WTC11 (cell line): ENCODE measurements at places on chromosomes 7 and 10.
A peak's percentile ranks its signal among the peaks of the same experiment; 100 is the strongest.

DNA sequence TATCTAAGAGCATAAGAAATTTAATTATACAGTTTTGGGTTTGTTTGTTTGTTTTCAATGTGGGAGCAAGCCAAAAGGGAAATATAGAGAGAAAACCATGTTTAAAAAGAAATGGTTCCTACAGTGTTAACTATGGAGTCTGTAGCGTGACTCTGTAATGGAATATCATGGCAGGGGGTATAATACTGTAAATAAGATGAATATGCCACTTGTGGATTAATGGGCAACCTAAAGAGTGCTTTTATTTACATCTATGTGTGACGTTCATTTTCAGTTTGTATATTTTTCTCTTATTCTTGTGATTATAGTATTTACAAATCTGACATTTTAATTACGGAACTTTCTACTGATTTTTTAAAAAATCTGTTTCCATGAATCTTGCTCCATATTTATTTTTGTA, 95.9 kb downstream of the POLL start:
- DNase-seq: no peak

GRCh38 chr7:30285536-30286284, 1.3 kb downstream of the ZNRF2 start:
- DNase-seq: peak; percentile 36

- no peak for DNase-seq
These were observed 150.2 kb downstream of the VPS50 start for GRCh38 chr7:93382362-93382761.

GRCh38 chr7:92783260-92784201, 52.8 kb downstream of the CDK6 start:
- DNase-seq: no peak

GRCh38 chr10:22976534-22976933, 48.7 kb downstream of the ARMC3 start:
- DNase-seq: no peak

GRCh38 chr10:35194906-35195305, 68.3 kb downstream of the CREM start:
- DNase-seq: no peak

- DNase-seq: no peak
These were observed 46.1 kb upstream of the CACUL1 start for GRCh38 chr10:118800920-118801319.

- DNase-seq: no peak
These were observed 77.2 kb downstream of the CH25H start for GRCh38 chr10:89129911-89130310.

DNA sequence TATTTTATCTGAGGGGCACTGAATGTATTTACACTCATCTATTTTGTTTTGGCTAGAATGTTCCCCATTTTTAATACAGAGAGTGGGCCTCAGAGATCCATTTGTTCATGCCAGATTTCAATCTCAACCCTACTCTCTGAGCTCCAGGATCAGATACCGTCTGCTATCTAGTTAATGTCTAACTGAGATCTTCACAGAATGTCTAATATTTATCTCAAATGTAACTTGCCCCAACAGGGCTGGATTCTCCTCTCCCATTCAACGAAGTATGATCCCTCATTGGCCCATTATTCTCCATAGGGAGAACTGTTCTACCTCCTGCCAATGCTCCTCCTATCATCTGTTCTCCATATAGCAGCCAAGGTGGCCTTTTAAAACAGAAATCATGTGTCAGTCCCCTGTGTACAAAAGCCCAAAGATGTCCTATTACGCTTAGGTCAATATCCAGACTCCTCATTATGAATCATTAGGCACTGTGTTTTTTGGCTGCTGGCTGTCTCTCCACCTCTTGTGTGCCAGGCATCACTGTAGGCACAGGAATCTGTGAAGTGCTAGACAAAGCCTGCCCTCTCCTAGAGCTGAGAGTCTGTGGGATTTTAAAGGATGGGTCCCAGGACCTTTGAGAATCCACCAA, 169.3 kb upstream of the AGK start:
- no peak for DNase-seq

- DNase-seq: no peak
These were observed 152.6 kb downstream of the PKD1L1 start for GRCh38 chr7:47795631-47796030.

DNA sequence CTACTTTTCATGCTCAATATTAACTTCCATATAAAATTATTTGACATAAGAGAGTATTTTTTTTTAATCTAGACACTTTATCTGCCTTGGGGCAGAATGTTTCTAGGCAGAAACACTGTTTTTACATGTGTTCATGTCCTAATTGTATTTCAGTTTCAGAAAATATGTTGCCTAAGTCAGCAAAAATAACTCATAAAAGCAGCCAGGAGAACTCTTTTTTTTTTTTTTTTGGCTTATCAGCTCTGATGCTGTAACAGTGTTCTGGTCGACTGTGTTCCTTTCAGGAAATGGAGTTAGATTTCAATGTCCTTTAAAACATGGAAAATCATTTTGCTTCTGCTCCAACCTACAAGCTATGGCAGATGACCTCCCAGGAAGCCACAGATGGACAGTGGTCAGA, 63.2 kb upstream of the OPALIN start:
- no peak for DNase-seq

GRCh38 chr10:102247734-102248133, 2.4 kb downstream of the GBF1 start:
- no peak for DNase-seq

DNA sequence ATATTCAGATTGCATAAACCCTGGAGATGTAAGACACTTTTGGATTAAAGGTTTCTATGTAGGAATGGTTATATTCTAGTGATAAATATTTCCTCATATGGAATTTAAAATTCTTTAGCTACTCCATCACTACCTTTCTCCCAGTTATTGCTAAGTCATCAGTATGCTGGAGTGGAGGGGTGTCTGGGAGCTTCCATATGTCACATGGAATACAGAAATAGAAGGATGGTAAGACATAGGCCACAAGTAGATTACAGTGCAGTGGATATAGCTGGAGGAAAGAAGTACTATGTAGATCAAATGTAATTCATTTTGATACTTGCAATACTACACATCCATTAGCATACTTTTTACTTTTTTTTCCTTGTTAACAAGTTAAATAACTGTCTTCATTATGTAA, 428.4 kb downstream of the ARL4A start:
- DNase-seq: no peak

DNA sequence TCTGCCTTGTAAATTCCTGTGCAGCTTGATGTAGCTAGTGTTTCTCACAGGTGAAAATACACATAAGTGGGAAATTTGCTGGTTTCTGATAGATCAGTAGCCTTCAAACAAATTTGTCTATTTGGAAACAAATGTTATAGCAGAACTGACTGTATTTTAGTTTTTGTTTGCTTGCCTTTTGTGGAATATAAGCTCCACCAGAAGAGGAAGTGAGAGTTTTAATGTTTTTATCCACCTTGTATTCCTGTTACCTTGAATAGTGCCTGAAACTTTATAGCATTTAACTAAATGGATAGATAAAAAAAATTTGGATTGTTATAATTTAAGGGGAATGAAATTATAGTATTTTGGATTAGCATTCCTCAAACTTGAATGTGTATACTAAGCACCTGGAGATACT, 9.8 kb downstream of the WAC start:
- no peak for DNase-seq

DNA sequence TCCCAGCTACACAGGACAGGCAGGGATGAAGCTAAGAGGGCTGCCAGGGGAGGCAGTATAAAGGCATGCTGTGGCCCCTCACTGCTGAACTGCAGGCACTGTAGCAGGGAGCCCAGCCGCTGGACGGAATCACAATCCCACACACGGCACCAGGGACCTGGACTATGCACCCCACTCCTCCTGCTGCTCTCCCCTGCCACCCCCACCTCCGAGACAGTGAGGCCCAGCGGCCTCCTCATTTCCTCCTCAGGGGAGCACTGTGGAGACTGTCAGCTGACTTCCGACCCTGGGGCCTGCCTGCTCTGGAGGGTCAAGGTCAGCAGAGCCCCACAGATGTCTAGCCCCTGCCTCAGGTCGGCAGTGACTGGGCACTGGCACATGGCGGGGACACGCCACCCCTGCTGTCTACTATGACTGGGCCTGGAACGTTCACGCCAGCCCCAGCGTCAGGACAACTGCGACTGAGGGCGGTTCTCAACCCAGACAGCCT, 92.7 kb downstream of the FAM53B start:
- DNase-seq: no peak

GRCh38 chr10:110393866-110394265, 89.1 kb upstream of the SMNDC1 start:
- no peak for DNase-seq

GRCh38 chr7:5677538-5678294, 103.7 kb downstream of the RNF216 start:
- DNase-seq: peak; percentile 75

GRCh38 chr10:123669886-123670285, 3.7 kb downstream of the GPR26 start:
- DNase-seq: no peak

DNA sequence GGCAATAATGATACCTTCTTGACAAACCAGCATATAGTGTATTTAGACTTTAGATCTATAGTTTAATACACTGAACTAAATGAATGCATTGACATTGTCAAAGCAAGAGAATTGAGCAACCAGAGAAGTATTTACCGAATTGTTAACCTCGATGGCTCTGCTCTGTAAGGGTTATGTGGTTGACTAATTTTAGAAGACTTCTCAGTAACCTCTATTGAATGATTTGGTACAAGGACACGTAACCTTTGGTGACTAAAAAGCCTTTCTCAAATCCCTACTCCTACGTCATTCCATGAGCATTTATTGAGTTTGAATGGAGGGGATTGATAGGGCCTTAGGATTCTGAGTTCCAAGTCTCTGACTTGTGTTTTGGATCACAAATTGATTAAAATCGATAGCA, 67.6 kb downstream of the MDFIC start:
- no peak for DNase-seq

GRCh38 chr10:42989481-42989921, 87.4 kb upstream of the RET start:
- DNase-seq: peak; percentile 6

DNA sequence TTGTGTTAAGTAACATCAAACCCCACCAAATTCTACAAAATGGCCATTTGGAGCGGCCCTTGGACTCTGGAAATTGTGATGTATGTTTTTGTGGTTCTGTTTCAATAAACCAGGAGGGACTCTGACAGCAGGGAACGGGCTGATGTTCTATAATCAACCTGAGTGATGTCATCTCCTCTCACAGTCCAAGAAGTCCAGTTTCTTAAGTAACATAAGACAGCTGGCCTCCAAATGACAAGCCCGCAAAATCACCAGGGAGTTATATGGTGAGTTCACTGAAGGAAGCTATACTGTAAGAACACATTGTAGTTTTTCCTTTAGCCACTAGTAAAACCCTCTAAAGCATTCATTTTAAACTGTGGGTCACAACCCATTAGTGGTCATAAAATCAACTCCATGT, 34.0 kb downstream of the GOT1 start:
- no peak for DNase-seq

GRCh38 chr7:132755538-132756483, 179.5 kb upstream of the PLXNA4 start:
- DNase-seq: no peak

DNA sequence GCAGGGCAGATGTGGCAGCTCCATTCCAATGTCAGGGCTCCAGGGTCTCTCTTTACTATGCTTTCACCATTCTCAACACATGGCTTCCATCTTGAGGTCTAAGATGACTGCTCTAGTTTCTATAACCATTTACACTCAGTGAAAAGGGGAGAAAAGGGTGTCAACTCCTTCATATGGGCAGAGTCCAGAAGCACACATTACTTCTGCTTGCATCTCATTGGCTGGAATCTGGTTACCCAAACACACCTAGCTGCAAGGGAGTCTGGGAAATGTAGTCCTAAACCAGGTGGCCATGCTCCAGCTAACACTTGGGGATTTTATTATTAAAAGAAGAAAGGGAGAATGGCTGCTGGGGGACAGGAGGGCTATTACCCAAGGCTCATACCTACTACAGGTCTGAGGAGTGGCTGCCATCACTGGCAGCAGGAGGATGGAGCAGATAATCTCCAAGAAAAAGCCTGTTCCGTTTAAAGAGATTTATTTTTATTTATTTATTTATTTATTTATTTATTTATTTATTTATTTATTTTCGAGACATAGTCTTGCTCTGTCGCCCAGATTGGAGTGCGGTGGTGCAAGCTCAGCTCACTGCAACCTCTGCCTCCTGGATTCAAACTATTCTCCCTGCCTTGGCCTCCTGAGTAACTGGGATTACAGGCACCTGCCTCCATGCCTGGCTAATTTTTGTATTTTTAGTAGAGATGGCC, 29.1 kb upstream of the LBX1 start:
- no peak for DNase-seq

GRCh38 chr7:86972072-86972471, 87.4 kb downstream of the ELAPOR2 start:
- DNase-seq: no peak

DNA sequence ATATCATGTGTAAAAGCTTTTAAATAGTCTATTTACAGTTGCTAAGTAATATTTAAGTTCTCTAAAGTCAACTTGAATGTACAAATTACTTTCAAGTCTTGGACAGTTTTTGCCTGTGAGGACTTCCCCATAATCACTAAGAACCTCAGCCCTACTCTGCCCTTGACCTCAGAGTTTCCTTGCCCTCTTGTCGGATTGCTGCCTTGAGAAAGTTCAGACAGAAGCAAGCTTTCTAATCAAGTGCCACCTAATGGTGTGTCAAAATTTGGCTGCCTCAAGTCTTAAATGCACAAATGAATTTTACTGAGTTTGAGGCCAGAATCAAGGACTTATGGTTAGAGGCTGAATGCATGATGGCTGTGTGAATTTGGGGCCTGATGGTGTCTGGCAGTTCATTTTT, 88.3 kb upstream of the KAT6B start:
- no peak for DNase-seq

DNA sequence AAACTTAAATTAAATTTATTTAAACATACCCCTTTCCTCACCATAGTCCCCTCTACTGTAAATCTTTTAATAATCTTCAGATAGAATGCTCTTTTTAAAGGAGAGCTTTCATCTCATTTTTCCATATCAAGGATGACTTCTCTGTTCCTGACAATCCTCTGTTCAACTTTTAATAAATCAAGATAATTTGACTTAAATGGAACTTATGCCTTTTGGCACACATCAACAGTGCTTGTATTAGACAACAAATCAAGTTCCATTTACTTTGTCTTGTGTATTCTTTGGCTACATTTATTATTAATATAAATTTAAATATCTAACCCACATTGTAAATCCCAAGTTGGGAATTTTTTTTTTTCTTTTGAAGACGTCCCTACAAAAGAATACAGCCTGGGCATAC, 42.7 kb upstream of the HYAL4 start:
- no peak for DNase-seq

- no peak for DNase-seq
These were observed 37.9 kb upstream of the ABCB5 start for GRCh38 chr7:20577441-20578071.

GRCh38 chr10:110572862-110573261, 5.4 kb downstream of the SMC3 start:
- no peak for DNase-seq

- no peak for DNase-seq
These were observed 33.0 kb downstream of the WIPF3 start for GRCh38 chr7:29839302-29839701.

GRCh38 chr10:72642318-72642717, 16.4 kb upstream of the MICU1 start:
- DNase-seq: no peak
